Stimulated activated CD8-positive, alpha-beta memory T cell treated with anti-CD3 and anti-CD28 coated beads, Interleukin-4, amount 100 ng/mL, for 1 hour (primary cell): ENCODE measurements at places on chromosomes 4 and X.

- DNase-seq = no peak
Measured at GRCh38 chrX:1248331-1249061, 20.1 kb upstream of the CSF2RA start.

GRCh38 chr4:87120411-87121162 lies 99.8 kb downstream of the KLHL8 start:
- DNase-seq = no peak

DNA sequence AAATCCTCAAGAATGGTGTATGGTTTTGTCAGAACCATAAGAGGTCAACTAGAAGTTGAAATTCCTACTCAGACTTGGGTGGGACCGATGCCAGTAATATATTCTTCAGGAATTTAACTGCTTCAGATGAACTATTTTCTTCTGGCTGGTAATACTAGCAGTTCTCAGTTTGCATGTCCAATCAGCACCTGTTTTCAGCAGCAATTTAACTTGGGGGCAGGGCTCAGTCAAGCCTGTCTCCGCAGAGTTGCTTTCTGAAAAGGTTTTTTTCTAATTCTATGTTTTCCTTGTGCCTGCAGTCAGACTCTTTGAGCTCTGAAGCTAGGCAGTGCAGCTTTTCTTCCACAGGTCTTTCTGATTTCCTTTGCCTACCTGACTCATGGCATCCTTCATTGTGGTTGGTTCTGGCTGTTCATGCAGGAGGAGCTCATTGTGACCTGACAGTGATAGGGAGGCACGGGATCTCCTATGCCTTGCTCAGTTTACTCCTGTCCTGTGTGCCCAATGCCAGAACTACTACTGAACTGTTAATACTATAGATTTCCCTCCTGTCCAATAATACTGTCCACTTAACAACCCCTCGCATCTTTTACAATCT lies 17.3 kb upstream of the FMR1 start:
- no peak for DNase-seq

DNA sequence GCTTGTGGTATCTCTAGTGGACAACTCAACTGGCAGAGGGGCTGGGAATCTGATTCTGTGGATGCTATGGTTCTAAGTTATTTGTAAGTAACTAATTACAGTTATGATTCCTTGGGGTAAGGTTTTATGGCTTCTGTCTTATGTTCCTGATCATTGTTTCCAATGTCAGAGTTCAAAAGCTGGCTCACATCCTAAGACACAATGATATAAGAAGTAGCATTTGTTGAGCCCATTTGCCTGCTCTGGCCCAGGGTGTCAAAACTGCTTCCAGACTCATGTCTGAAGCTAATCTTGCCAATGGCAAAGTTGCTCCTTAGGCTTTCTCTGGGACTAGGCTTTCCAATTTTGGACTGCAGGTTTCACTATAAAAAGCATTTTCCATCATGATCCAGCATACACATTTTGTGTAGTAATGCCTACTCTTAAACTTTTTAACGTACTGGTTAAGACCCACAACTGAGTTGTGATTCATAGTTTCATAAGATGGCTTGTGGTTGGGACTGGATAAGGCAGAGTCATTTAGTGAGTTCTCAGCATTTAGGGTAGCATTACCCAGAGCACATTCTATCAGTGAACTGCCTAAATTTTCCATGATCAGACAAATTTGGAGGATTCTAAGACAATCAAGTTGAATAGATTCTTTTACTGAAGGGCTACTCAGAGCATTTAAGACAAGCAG lies 50.0 kb downstream of the CCNI start:
- no peak for DNase-seq

DNA sequence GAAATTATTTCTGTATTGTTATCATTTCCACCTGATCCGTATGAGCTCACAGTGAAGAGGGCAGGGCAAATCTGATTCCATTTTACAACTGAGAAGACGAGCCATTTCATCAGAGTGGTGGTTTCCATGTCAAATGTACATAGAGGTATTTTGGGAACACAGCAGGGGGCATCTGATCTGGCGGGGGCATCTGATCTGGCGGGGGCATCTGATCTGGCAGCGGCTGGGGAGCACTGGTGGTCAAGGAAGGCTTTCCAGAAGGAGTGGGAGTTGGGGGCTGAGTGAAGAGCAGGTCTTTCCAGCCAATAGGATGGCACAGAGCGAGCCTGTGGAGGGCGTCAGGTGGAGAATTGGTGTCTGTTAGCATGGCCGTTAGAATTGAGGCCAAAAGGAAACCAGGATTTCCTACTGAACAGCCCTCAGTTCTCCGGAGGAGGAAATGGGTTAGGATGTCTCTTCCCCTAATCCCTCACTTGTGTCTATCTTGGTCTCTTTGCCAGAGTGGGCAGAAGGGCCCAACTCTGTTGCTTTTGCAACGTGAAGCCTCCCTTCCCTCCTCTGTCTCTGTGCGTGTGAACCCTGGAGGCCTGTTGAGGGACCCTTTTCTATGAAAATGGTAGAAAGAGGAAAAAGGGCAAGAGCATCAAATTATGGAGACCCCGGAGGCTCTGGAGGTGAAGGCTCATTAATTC lies 41.3 kb downstream of the RHOH start:
- DNase-seq = no peak

GRCh38 chrX:153921070-153921469 lies 5.0 kb downstream of the ARHGAP4 start:
- no peak for DNase-seq

GRCh38 chr4:66252291-66252690 lies 582.0 kb upstream of the EPHA5 start:
- DNase-seq = no peak

GRCh38 chr4:139515531-139515958 lies 40.5 kb downstream of the SETD7 start:
- no peak for DNase-seq

DNA sequence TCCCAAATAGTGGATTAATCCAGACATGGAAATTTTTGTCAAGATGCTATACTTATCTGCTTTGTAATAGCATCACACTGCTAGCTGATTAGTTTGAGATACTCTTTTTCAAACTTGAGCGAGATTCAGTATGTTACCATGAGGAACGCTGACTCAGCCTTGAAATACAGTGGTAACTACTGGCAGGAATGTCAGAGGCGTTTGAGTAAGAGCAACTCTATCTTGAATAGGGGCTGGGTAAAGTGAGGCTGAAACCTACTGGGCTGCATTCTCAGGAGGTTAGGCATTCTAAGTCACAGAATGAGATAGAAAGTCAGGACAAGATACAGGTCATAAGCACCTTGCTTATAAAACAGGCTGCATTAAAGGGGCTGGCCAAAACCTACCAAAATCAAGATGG lies 2519.6 kb downstream of the ARAP2 start:
- DNase-seq = no peak

GRCh38 chr4:62260254-62260653 lies 1060.1 kb downstream of the ADGRL3 start:
- no peak for DNase-seq

DNA sequence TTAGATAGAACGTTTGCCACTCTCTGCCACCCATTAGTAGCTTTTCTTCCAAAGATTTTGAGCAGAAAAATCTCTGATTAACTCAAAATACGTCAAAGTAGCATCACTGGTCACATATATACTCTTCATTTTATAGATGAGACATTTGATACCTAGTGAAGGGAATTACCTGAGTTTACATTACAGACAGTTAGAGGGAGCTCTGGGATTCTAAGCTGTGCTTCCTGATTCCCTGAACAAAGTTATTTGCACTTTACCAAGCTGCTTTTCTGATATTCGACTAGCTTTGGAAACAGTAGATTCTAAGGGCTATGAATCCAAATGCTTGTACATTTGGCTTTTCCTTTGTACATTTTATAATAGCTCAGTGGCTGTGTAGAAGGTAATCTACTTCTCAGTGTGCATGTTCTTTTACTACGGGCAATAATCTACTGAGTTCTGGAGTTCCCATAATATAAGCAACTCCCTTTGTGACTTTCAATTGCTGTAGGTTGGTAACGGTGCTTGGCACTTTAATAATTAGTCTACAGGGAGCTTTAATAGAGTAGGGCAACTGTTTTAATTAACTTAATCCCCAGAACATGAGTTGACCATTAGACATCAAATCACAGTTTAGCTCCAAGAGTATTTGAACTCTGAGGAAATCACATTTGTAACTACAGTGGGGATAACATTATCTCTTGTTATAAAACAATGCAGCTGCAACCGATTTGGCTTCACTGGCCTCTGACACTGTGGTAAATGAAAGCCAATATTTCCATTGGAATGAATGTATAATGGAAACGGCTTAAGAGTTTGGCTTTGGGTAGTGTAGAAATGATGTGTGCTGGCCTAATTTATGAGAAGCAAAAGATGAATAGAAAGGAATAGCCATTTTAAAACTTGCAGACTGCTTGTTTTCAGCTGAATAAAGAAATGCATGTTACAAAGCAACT lies 1602.4 kb downstream of the STIM2 start:
- no peak for DNase-seq

DNA sequence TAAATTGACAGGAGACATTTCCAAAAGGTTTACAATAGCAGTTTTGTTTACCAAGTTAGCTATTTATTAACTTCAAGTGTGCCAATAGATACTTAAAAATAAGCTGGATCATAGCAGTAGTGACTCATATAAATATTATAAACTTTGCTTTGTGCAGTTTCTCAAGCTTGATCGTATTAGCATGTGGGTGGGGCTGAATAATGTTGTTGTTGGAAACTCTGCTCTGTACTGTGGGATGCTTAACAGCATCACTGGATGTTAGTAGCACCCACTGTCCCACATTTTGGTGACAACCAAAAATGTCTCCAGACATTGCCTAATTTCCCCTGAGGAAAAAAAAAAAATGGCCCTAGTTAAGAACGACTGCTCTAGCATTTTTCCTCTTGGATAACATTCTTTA lies 855.2 kb upstream of the ADGRL3 start:
- no peak for DNase-seq

DNA sequence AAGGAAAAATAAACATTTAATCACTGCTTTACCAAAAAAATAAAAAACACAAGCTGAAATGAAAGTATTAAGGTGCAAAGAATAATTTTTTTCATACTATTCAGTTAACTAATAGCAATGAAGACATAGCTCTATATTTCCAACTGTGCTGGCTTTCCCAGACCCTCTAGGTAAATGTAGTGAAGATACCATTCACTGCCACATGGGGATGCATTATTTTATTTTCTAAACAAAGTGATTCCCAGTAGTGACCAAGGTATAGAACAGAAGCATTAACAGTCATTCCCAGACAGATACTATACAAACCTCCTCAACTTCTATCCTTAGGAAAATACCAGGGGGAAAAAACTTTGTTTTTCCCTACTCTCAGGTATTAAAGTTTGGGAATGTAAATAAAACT lies 39.4 kb downstream of the ANTXR2 start:
- DNase-seq = no peak

DNA sequence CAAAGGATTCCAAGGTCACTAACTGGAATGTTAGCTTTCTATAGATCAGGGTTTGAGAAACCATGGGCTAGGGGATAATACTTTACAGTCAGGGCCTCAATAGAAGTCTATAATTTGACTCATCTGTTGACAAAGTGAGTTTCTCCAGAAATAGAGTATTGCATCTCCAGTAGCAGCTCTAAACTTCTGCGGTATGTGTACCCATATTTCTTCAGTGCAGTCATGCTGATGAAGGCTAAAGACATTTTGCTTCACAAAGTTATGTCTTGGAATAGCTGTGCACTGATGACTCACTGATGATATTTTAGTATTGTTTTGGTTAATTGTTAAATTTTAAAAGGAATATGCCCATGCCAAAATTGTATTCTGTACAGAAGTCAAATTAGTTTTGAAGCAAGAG lies 464.9 kb upstream of the AMOT start:
- DNase-seq = no peak

GRCh38 chrX:129403974-129404669 lies 119.2 kb downstream of the SMARCA1 start:
- no peak for DNase-seq

- DNase-seq = no peak
Measured at GRCh38 chr4:69032847-69033638, 63.2 kb upstream of the UGT2B7 start.

- no peak for DNase-seq
Measured at GRCh38 chr4:88286897-88287296, 2.5 kb upstream of the PPM1K start.

GRCh38 chr4:101160792-101161592 lies 186.3 kb downstream of the PPP3CA start:
- DNase-seq = no peak

GRCh38 chr4:75912968-75913367 lies 10.7 kb upstream of the PPEF2 start:
- DNase-seq = no peak

DNA sequence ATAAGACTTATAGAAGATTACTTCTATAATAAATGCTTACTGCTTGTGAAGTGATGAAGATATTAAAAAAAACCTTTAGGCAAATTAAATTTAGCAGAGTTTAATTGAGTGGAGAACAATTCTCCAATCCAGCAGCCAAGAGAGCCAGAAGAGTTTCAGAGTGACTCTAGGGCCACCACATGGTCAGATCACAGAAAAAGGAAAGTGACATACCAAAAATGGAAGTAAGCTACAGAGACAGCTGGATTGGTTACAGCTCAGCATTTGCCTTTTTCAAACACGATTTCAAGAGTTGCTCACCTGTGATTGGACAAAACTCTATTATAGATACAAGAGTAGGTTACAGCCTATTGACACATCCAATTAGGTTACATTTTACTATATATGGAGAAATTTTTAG lies 79.0 kb upstream of the TRAM1L1 start:
- no peak for DNase-seq

DNA sequence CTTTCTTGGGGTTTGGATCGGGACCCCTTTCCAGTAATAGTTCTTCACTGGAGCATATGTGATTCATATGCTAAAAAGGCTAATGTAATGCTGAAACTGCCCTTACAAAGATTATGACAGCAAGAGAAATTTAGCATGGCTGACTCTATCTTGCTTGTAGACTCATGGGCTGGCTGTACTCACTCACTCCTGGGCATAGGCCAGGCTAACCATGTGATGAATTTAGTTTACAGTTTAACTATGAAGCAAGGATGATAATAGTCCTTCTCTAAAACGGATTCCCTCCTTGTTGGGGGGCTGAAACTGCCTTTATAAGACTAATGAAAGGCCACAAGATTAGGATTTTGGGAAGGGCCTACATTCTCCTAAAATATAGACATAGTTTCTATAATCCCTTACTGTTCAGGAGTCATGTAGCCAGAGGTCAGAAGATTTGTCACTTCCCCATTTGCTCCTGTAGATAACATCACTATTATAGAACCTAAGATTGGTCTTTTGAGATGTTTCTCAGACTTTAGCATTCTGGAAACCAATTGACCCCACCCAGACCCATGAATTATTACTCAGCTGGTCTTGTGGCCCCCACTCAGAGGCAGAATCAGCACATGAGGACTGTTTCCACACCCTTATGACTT lies 20.8 kb upstream of the CEP135 start:
- DNase-seq = no peak

GRCh38 chr4:55170462-55170861 lies 45.1 kb upstream of the KDR start:
- DNase-seq = no peak

- no peak for DNase-seq
Measured at GRCh38 chrX:9466124-9466495, 1.3 kb downstream of the TBL1X start.
